ENCODE measurements at places on chromosomes 7 and 10.
A peak's percentile ranks its signal among the peaks of the same experiment; 100 is the strongest.

- no peak for DNase-seq
Measured at GRCh38 chr10:103751667-103752290, 103.6 kb downstream of the SH3PXD2A start.

DNA sequence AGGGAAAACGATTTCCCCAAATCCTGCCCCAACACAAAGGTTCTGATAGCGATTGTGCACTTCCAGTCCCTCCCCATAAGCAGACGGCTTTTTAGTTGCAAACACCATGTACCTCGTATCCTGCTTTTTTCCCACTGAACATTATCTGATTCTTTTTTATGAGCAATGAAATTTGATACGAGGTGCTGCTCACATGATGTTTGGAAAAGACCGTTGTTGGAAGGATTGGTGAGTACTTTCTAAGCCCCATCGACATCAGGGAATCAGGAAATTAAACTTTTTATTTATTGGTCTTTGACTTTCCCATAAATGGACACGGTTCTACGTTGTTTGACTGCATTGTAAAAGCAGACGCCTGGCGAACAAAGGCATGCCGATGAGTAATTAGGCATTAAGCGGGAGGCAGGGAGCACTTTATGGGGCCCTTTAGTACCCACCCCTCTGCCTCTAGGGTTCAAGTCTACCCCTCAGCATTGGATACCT lies 49.4 kb downstream of the TEX36 start:
- DNase-seq = no peak

- no peak for DNase-seq
Measured at GRCh38 chr10:24971374-24971773, 19.0 kb upstream of the PRTFDC1 start.

GRCh38 chr10:51083356-51083853 lies 9.1 kb downstream of the PRKG1 start:
- no peak for DNase-seq

DNA sequence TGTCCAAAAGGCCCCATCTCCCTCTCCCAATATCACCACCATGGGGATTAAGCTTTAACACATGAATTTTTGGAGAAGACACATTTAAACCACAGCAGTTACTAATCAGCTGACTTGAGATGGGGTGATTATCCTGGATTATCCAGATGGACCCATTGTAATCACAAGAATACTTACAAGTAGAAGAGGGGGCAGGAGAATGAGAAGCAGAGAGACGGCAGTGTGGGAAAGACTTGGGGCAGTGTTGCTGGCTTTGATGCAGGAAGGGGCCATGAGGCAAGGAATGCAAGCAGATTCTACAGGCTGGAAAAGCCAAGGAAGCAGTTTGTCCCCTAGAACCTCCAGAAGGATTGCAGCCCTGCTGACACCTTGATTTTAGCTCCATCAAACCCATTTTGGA lies 30.7 kb upstream of the INMT start:
- DNase-seq = no peak

DNA sequence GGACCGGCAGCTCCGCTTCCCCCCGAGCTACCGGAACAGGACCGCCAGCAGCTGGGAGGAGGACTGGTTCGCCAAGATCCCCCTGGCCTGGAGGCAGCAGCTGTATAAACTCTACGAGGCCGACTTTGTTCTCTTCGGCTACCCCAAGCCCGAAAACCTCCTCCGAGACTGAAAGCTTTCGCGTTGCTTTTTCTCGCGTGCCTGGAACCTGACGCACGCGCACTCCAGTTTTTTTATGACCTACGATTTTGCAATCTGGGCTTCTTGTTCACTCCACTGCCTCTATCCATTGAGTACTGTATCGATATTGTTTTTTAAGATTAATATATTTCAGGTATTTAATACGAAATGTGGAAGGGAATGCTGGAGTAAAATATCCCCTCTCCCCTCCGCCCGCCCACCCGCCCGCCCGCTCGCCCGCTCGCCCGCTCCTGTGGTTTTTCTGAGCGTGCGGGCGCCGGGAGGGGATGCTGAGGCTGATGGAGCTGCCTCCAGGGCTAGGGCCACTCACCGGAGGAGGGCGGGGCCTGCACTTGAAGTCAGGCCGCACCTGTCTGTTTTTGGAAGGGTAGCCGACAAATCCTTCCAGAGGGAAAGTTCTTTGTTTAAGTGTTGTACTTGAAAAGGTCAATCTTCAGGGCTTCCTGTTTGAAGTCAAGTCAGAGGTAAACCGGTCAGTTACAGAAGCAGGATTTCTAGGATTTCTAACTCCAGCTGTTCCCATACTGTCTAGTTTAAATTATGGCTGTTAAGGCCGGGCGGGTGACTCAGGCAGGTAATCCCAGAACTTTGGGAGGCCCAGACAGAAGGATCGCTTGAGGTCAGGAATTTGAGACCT lies 30.5 kb downstream of the CHST12 start:
- no peak for DNase-seq

DNA sequence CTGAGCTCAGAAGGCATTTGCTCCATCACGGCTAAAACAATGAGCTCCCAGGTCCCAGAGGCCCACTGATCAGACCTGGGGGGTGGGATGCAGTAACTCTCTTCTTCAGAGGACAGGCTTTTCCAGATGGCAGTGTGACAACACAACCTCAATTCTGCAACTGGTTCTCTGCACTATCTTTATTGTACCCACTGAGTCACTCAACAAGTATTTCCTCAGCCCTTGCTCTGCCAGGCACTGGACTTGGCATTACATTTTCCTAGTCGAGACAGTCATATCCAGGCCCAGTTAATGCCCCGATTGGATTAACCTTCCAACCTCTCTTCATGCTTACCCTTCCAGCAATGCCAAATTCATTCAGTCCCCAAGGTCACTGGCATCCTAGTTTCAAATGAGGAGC lies 72.6 kb downstream of the JAZF1 start:
- DNase-seq = no peak

GRCh38 chr7:23026164-23026563 lies 12.2 kb upstream of the HYCC1 start:
- DNase-seq = no peak

- DNase-seq = no peak
Measured at GRCh38 chr10:44389150-44389549, 4.3 kb upstream of the CXCL12 start.

- DNase-seq = no peak
Measured at GRCh38 chr10:3486346-3487065, 298.5 kb downstream of the KLF6 start.

GRCh38 chr7:128398016-128398840 lies 11.6 kb downstream of the IMPDH1 start:
- peak; percentile 60 for DNase-seq

DNA sequence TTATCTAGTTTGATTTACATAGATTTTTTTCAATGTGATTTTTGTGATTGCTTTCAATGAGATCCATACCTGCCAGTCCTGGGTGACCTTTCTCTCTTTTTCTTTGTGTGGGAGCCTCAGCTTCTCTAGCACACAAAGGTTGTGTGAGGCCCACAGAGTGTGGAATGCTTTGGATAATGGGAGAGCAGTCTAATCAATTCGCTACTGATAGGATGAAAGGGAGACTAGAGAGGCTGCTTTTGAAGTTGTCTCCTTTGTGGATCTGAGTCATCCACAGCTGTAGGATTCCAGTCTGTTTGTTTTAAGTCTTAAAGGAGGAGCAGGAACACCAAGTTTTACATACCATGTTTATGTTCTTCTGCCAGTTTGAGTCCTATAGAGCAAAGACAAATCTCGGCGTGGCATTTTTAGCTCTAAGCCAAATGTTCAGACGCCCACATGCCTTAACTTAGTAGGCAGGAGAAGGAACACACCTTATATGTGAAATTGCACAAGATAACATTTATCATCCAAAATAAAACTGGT lies 330.0 kb downstream of the ARL4A start:
- DNase-seq = peak; percentile 19

DNA sequence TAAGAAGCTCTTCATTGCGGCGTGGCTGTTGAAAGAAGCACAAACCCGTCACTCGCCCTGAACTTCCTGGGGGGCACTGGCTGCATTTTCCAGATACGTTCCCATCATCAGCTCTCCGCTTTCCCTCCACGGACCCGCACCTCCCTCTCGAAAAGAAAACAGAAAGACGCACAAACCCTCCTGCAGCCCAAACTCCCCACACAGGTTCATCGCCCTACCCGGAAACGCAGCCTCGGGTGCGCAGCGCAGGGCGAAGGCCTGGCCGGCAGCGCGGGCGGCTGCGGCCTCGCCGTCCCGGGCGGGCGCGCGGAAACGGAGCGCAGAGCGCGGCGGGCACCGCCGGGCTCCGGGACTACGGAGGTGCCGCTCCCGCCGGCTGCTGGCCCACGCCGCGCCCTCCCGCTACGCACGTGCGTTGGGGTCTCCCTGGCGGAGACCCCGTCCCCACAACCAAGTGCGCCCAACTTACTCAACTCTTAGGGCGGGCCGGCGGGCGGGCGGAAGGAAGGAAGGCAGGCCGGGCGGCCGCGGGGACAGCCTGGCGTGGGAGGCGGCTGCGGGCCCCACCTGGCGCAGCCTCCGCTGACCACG lies 822 bp downstream of the ZNF800 start:
- DNase-seq = no peak

DNA sequence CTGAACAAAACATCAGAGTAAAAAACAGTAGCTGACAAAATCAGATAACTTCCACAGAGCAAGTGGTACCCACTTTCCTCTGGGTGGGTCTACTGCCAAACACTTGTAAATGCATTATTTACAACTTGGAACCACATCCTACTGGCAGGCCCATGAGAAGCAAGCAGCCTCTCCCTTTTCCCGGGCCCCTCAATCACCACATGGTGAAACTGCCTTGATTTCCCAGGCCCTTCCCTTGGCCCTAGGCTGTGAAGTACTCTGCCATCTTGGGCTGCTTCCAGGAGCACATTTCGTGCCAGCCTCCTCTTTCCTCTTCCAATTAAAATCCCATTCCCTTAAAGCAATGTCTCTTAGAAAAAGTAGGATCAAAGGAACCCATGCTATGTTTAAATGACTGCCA lies 71.4 kb downstream of the CUZD1 start:
- DNase-seq = peak; percentile 29

DNA sequence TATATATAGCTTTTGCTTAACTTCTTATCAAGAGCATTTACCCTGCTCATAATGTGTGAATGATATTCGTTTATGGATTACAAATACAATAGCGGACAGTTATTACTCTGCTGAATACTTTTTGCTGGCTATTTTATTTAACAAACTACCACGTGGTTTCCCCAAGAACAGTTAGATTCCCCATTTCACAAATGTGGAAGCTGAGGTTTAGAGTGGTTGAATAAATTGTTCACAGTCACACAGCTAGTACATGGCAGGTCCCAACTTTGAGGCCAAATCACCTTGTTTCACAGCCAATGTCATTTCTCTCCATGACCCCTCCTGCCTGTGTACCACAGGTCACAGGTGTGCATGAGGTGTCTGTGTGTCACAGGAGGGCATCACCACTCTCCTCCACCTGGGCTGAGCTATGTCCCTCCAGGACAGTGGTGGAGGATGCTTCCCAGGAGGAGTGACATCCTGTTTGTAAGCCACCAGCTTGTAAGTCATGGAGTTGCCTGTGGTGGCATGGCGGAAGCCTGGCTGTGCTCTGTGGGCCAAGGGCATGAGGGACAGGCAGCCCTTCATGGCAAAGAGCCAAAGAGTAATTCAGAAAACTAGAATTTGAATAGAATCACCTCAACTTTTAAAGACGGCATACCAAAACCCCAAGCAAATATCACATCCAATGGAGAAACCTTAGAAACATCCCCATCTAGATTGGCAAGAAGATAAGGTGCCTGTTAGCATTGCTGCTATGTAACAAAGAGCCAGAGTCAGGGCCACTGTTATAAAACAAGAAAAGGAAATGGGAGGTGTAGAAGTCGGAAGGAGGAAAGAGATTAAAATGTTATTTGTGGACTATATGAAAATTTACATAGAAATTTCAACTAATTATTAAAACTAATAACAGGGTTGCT lies 51.9 kb downstream of the AOC1 start:
- no peak for DNase-seq

DNA sequence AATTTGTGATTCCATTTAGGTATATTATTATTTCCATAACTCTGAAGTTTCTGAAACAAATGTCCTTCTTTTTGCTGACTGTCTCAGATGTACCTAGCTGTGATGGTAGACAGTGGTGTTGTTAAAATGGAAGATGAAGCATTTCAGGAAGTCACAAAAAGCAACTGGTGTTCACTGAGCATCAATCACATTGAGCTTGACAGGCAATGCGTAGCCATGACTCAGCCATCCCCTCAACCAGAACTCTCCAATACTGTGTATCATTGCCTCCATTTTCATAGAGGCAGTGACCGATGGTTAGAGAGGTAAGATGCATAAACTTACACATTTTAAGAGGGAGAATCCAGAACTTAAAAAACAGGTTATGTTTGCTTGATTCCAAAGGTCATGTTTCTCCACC lies 434.0 kb downstream of the INHBA start:
- DNase-seq = no peak

DNA sequence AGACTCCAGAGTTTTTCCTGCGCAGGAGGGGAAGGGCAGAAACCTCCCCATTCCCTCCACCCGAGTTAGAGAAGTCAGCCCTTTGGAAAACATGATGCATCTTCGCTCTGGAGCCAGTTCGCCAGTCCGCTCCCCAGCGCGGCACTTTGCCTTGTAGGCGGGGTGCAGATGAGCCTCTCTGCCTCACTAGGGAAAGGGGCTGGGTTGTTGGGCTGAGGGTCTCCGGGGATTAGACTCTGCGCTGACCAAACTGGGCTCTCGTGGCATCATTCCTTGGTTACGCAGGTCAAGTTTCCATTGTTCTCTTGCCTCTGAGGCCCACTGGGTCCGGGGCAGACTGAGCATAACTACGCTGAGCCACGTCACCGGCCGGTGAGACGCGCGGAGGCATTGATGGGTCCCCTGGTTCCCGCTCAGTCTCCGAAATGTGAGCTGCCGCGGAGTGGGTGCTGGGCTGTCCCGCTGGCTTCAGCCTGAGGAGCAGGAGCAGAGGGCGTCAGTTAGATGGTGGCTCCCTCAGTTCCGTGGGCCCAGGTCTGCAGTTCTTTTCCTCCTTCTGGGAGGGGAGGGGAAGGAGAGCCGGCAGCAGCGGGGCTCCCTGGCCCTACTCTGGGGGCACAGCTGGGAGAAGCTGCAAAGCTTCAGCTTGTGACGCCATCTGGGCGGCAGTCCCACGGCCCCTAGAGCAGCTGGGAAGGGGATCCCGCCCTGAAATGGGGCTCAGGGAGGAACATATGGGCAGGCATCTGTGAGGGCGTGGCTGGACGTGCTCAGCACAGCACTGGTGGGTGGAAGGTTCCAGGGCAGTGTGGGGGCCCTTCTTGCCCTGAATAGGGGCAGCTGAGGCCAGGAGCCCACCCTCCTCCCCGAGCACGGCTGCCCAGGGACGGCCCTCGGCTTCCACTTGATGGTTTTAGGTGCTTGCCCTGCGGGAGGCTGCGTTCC lies 121.3 kb upstream of the BTBD16 start:
- DNase-seq = no peak
